ENCODE measurements at places on chromosomes 3 and 15. TPM values are rescaled to one million over a fixed set of nuclear protein-coding genes. Genes with fewer than 3 reads are reported as not detected.

GRCh38 chr3:156685752-156686151 lies 11.4 kb downstream of the TIPARP start:
- no peaks in the 10 kb centered on the region for H3K36me3 ChIP-seq
- peaks cover 14% of the 10 kb centered on the region for H3K4me1 ChIP-seq
- no peak overlapping the region for H3K27ac ChIP-seq
- no peak overlapping the region for H3K4me3 ChIP-seq
- H3K27me3 ChIP-seq = no peaks in the 10 kb centered on the region

- H3K4me1 ChIP-seq = peaks cover 80% of the 10 kb centered on the region
- no peak for DNase-seq
- H3K36me3 ChIP-seq = no peaks in the 10 kb centered on the region
- H3K27ac ChIP-seq = peak overlapping the region; percentile 78
- H3K27me3 ChIP-seq = no peaks in the 10 kb centered on the region
Observed at GRCh38 chr3:127773752-127774395, 48.4 kb downstream of the MGLL start.

GRCh38 chr15:87326269-87326668 lies 930.3 kb downstream of the NTRK3 start:
- DNase-seq = no peak
- no peaks in the 10 kb centered on the region for H3K27me3 ChIP-seq
- H3K27ac ChIP-seq = no peak overlapping the region
- no peaks in the 10 kb centered on the region for H3K36me3 ChIP-seq

DNA sequence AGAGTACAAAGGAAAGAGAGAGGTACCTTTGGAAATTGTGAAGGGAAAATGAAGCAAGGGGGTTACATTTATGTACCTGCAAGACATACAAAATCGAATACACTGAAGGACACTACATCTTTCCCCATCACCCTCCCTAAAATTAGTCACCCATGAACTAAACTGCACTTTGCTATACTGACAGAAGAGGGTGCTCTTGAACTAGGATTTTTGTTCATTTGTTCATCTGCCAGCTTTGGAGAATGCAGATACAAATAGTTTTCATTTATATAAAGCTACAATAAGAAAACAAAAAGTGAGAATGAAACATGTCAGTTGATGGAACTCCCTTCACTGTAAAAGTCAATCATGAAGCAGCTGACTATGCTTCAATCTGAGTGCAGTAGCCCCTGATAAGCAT lies 55.7 kb downstream of the PCCB start:
- H3K36me3 ChIP-seq = peaks cover 19% of the 10 kb centered on the region
- no peak overlapping the region for H3K4me3 ChIP-seq
- no peaks in the 10 kb centered on the region for H3K4me1 ChIP-seq
- no peaks in the 10 kb centered on the region for H3K27me3 ChIP-seq
- DNase-seq = no peak

DNA sequence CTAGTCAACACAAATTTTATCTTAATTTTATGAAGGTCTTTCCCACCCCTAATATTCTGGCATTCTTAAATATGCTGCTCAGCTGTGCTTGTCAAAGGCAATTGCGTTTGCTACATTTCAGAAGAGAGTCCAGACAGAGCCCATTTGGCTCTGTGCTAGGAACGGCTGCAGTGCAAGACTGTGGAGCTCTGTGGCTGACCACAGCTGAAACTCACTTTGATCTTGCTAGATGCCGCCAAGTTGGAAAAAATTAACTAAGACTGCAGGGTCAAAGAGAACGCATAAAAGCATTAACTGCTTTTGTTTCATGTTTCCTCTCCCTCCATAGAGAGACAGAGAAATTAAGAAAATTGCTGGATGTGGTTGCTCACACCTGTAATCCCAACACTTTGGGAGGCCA lies 7.6 kb upstream of the PPP1R2 start:
- no peak overlapping the region for H3K27ac ChIP-seq
- peaks cover 36% of the 10 kb centered on the region for H3K4me1 ChIP-seq
- H3K4me3 ChIP-seq = no peak overlapping the region
- H3K27me3 ChIP-seq = no peaks in the 10 kb centered on the region
- no peaks in the 10 kb centered on the region for H3K36me3 ChIP-seq

GRCh38 chr3:189122110-189122509 lies 49.7 kb upstream of the TPRG1 start:
- no peak for DNase-seq
- H3K27ac ChIP-seq = peak overlapping the region; percentile 60
- H3K4me3 ChIP-seq = peak overlapping the region; percentile 8
- peaks cover 14% of the 10 kb centered on the region for H3K4me1 ChIP-seq
- no peaks in the 10 kb centered on the region for H3K36me3 ChIP-seq

DNA sequence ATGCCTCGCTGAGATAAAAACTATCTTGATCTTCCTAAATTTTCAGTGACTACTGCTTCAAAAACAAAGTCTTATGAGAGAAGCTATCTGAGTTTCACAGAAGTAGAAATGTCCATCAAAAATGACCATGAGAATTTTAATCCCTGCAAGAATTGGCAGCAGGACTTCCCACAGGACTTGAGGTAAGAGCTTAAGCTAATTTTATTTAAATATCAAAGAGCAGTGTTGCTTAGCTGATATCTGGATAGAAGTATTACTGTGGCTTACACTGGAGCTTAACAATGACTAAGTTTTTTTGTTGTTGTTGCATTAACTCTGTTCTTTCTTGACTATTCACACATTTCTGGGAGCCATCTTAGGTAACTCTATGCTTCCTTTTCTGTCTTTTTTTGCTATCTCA lies 60.8 kb upstream of the EPHA3 start:
- no peaks in the 10 kb centered on the region for H3K4me1 ChIP-seq
- no peaks in the 10 kb centered on the region for H3K36me3 ChIP-seq
- no peak overlapping the region for H3K4me3 ChIP-seq

- no peaks in the 10 kb centered on the region for H3K36me3 ChIP-seq
- H3K27me3 ChIP-seq = no peaks in the 10 kb centered on the region
- no peak overlapping the region for H3K4me3 ChIP-seq
- peaks cover 26% of the 10 kb centered on the region for H3K4me1 ChIP-seq
- H3K27ac ChIP-seq = no peak overlapping the region
Observed at GRCh38 chr3:161413127-161413854, 42.0 kb upstream of the SPTSSB start.

DNA sequence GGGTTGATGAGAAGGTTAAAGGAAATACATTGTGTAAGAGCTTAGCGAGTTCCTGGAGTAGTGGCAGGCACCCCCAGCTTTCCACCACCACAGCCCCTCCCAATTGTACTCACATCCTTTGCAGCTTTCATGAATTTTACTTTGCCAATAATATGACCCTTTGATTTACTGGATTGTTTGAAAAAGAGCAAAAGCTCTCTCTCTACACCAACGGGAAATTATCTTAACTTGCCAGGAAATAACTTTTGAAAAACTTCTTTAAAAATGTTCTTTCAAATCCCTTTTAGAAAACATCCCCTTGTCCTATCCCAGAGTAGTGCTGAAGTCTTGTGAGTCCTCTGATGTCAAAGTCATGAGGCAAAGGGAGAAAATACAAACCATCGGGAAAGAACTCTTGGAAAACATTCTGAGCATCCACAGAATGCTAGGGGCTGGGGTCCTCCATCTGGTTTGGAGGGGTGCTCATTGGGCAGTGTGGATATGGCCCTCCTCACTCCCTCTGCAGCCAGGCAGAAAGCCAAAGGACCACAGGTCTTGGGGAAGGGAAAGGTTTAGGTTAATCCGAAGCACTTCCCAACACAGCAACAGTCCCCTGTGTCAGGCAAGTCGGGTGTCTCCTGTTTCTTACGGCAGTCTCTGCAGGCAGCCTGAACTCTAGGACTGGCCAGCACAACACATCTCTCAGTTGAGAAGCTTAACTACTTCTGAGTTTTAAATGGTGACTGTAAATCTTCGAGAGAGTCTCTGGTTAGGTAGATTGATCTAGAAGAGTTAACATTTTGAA lies 36.5 kb downstream of the BOC start:
- no peaks in the 10 kb centered on the region for H3K4me1 ChIP-seq
- H3K36me3 ChIP-seq = no peaks in the 10 kb centered on the region
- DNase-seq = no peak

DNA sequence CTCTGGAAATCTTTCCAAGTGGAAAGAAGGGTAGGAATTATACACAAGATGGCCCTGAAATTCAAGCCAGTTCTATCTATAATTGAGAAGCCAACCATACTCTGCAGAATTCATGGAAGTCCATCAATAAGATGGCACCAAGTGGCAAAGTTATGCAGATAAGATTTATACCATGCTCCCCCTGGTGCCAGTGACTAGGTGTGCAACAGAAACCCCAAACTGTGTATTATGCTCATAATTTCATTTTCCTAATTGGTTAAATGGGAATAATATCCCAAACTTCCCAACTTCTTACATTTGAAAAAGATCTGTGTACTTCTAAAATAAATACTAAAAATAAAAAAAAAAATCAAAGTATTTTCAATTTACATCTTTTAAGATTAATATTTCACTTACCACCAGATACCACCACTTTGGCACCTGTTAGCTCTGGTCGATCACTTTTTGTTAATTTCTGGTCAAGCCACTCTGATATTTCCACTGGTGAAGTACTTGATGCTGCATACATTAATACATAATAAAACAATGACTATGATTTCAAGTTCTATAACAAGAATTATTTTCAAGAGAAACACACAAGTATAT lies 25.9 kb downstream of the ETFA start:
- peaks cover 91% of the 10 kb centered on the region for H3K36me3 ChIP-seq
- H3K27me3 ChIP-seq = no peaks in the 10 kb centered on the region
- H3K4me1 ChIP-seq = no peaks in the 10 kb centered on the region
- no peak overlapping the region for H3K4me3 ChIP-seq

- H3K27ac ChIP-seq = no peak overlapping the region
- H3K4me3 ChIP-seq = no peak overlapping the region
- no peaks in the 10 kb centered on the region for H3K4me1 ChIP-seq
Observed at GRCh38 chr3:81352867-81353266, 408.6 kb downstream of the GBE1 start.

- no peaks in the 10 kb centered on the region for H3K4me1 ChIP-seq
- H3K27me3 ChIP-seq = no peaks in the 10 kb centered on the region
- no peak overlapping the region for H3K27ac ChIP-seq
- DNase-seq = no peak
- no peak overlapping the region for H3K4me3 ChIP-seq
Observed at GRCh38 chr3:155491696-155492095, 198.2 kb upstream of the STRIT1 start.

- H3K4me3 ChIP-seq = no peak overlapping the region
- no peaks in the 10 kb centered on the region for H3K27me3 ChIP-seq
- H3K36me3 ChIP-seq = no peaks in the 10 kb centered on the region
- no peak overlapping the region for H3K27ac ChIP-seq
- no peaks in the 10 kb centered on the region for H3K4me1 ChIP-seq
Observed at GRCh38 chr3:119582178-119582577, 2.9 kb downstream of the ADPRH start.

- H3K27ac ChIP-seq = no peak overlapping the region
- no peak overlapping the region for H3K4me3 ChIP-seq
- no peaks in the 10 kb centered on the region for H3K27me3 ChIP-seq
Observed at GRCh38 chr3:127004641-127005397, 21.9 kb downstream of the PLXNA1 start.

DNA sequence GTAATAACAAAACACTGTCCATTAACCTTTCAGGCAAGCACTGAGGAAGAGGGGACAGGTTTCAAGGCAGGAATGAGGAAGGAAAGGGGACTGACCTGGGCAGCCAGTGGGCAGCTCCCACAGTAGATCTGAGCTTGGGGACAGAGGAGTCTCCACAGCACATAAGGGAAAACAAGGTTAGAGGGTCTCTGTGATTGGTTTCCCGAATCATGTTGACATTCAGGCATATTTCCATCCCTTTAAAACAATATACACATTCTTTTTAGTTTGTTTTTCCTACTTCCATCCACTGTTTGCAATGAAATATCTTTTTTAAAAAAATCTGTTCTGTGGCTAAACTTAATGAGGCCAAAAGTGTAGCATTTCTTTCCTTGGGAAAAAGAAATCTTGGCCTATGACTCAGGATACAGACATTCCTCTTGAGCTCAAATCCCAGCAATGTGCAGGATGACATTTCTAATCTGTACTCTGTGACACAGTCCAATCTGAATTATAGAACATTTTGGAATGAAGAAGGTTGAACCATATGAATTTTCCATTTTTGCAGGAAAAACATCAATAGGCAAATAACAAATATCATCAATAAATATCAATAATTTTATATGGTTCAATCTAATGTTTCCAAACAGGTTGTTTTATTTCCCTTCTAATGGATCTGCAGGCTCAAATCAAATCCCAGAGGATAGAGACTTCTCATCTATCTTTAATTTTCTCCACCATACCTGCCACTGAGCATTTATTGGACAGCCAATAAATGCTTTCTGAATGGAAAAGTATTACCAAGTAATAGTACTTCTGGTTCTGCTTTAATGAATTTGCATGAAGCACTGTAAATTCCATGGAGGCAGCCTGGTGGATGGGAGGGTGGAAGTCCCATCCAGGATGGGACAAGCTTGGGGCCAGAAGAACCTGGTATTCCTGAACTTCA lies 54.1 kb downstream of the ITGB5 start:
- peak overlapping the region; percentile 33 for H3K27ac ChIP-seq
- no peak overlapping the region for H3K4me3 ChIP-seq
- DNase-seq = no peak
- H3K36me3 ChIP-seq = peaks cover 21% of the 10 kb centered on the region
- H3K4me1 ChIP-seq = peaks cover 38% of the 10 kb centered on the region

DNA sequence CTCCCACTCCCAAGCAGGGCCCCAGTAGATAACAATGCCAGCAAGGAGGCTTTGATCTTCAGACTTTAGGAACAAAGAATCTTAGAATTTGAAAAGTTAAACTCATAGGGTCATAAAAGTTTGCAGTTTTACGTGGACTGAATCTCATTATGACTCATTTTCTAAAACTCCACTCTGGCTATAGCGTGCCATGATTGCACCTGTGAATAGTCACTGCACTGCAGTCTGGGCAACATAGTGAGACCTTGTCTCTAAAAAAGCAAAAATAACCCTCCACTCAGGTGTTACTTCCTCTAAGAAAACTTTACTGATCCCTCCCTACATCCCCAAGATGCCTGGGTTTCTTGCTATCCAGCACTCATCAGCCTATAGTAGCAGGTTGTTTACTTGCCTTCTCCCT lies 104.5 kb downstream of the IL20RB start:
- H3K4me1 ChIP-seq = no peaks in the 10 kb centered on the region
- DNase-seq = no peak
- no peaks in the 10 kb centered on the region for H3K27me3 ChIP-seq
- H3K36me3 ChIP-seq = no peaks in the 10 kb centered on the region
- H3K4me3 ChIP-seq = no peak overlapping the region

DNA sequence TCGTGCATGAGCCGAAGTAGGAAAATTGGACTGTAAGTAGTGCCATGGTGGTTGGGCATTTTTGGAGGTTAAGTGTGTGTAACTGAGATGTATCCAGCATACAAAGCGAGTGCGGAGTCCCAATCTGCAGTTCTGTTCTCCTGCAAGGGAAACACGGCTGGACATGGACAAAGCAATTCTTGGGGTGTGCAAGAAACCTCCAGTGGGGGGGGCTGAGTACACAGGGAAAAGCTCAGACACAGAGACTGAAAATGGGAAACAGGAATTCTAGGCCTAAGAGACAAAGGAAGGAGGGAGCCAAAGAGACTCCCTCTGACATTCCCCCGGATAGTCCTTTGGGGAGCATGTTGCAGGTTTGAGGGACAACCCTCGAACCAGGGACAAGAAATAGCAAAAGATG lies 83.2 kb upstream of the PLSCR4 start:
- H3K27me3 ChIP-seq = no peaks in the 10 kb centered on the region
- H3K4me1 ChIP-seq = no peaks in the 10 kb centered on the region
- no peak overlapping the region for H3K4me3 ChIP-seq
- no peaks in the 10 kb centered on the region for H3K36me3 ChIP-seq
- H3K27ac ChIP-seq = no peak overlapping the region

Gene NAALADL2
- 2.9 TPM for total RNA-seq

Gene SERINC4
- 0.72 TPM for total RNA-seq

Gene SYNPR
- not detected for total RNA-seq

Gene WDR93
- not detected for total RNA-seq

Gene ECE2
- total RNA-seq = not detected

Gene GOLGA6A
- not detected for total RNA-seq
